Cortex of kidney (tissue), 1 donor: ENCODE measurements at places on chromosomes 3 and 15.

- DNase-seq: no peak
Measured at GRCh38 chr15:29854413-29854812, 32.1 kb upstream of the TJP1 start.

GRCh38 chr3:168620854-168621253 lies 525.1 kb upstream of the GOLIM4 start:
- DNase-seq: no peak

DNA sequence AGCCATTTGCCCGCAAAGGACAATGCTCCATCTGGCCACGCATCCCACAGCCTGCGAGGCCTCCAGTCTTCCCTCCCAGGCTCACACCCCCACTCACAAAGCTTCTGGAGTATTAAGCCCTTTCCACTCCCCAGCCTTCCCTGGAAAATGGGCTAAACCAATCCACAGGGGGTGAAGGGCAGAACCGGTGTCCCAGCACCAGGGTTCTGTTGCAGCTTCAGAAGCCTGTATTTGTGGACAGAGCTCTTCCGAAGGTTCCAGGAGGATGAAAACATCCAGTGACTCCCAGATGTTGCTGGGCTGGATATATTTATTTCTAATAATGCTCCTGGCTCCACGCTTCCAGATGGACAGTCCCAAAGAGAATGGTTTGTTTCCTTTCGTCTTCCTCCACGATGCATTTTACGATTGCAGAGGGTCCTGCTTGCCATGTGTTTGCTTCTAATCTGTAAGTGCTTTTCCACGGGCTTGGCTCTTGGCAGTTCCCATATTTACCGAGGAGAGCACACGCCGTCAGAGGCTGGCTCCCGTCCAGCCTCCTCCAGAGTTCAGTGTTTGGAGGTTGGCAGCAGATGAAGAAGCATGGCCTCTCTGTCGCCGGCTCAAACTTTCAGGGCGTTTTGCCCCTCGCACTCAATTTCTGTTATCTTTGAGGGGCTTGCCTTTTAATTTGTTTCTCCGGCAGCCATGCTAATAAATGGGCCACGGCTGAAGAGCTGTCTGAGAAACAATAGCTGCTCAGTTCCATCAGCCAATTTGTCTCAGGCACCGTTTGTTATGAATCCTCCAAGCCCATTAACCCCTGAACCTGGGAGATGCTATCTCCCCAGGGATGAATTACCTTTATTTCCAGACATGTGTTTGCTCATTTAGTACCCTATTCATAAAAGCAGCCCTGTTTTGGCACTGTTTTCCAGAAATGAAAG lies 367.9 kb upstream of the PROK2 start:
- no peak for DNase-seq

GRCh38 chr15:59160880-59161593 lies 45.6 kb upstream of the LDHAL6B start:
- no peak for DNase-seq

DNA sequence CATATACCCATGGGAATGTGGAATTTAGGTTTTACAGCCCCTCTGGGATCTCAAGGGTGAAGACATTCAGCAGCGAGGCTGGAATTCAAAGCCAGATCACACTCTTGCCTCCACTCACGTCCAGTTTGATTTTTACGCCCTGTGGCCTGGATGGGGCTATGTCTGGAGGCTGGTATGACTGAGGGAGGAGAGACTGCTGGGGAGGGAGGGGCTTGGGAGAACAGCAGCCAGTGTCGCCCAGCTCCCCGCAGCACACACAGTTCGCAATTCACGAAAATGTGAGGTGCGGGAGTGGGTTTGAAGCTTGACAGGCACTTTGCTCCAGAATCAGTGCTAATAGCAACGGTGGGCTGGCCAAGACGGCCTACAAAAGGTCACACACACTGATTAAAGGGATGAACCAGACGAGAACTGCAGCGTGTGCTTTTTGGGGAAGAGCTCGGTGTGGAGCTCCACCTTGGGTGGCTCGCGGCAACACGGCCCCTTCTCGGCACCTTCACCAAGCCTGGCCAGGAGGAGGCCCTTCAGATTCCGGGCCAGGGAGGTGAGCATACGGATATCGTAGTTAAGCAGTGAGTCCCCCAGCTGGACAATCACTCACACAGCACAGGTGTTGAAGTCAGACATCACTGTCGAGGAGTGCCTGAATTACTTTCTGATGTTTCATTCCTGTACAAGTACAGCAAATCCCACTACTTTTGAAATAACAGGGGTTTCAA lies 16.4 kb downstream of the EHD4 start:
- DNase-seq: no peak

- DNase-seq: no peak
Measured at GRCh38 chr3:196694941-196695848, 16.9 kb downstream of the CEP19 start.
